Epithelial cell of esophagus (primary cell): ENCODE measurements at places on chromosomes 2 and 18.

DNA sequence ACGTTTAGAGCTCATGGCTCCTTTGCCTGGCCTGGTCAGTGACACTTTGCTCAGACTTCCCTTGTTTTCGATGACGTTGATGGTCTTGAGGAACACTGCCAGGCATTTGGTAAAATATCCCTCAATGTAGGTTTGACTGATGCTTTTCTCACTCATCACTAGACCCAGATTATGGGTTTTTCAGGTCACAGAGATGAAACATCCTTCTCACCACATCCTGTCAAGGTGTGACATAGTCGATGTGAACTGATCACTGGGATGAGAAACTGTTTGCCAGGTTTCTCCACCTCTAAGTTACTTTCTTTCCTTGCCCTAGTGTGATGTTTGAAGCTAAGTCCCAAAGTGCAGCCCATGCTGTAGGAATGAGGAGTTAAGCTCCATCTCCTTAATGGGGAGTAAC is 81.5 kb downstream of the AFF3 start:
- no peak for DNase-seq

DNA sequence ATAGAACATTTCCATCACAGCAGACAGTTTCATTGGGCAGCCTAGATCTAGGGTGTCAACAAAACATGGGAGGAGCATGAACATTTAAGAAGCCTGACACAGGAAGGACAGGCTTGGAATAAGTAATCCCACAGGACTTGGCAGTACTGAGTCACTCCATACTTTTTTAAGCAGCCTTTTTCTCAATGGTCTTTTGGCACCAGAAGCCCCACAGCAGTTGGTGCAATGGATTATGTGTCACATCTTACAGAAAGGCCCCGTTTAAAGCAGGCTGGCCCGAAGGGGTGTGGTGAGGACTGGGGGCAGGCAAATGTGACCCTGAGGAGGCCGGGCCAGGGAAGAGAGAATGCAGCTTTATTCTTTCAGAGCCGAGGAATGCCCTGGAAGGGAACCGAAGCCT is 26.6 kb downstream of the SPTBN1 start:
- peak; percentile 44 for DNase-seq

DNA sequence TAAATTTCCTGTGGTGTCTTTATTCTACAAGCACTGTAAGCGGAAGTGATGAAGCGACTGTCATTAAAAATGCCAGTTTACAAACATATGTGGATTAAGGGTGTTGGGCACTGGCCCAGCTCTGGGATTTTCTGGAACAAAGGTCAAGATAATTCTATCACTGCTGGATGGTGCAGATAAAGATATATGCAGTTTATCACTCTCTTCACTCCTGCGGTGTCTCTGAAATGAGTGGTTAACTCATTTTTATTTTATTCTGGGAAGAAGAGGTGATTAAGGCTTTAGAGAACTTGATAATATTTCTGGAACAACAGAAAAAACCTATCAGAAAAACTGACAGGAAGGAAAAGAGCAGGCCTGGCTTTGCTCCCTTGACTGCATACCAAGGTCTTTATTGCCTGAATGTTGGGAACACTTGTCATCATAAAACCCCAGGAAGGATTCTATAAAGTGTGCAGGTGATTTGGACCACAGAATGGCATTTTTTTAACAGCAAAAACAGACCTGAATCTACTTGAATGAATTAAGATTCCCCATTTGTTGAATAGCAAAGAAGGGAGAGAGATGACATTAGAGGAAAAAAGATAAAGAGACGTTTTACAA is 32.4 kb downstream of the ABCB11 start:
- no peak for DNase-seq

- no peak for DNase-seq
Observed at GRCh38 chr2:161044095-161044865, 115.9 kb upstream of the TANK start.

- DNase-seq = no peak
Observed at GRCh38 chr18:42446195-42446594, 491.2 kb downstream of the PIK3C3 start.

DNA sequence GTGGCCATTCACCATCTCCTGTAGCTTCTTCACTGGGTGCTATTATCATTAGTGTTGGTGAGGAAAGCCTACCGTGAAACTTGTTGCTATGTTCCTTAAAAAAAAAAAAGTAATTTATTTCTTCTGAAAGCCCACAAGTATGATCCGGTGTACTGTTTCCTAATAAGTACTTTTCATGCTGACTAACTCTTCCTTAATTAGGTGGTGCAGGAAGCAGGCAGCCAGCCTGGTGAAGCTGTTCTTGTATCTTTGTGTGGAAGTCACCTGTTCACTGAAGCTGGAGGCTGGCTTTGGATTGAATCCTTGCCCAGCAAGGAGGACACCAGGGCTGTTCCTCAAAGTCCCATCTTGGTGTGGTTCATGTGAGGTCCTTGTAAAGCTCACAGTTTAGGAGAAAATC is 321.7 kb upstream of the THSD7B start:
- no peak for DNase-seq

DNA sequence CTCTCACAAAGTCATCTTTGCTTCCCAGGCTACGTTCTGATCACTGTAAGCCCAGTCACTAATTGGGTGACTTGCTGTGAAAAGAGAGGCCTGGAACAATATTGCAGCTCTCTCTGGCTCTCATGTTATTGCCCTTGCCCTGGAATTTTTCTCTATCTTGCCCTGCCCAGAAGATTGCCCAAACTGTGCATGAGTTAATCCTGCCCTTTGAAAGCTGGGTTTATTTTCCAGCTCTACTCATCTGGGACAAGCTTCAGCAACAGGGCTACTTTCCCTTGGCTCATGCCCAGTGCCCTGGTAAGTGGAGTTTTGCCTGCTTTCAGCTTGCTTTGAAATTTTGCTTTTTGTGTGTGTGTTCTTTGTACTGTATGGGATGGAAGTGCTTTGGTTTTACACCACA is 6.9 kb upstream of the EHBP1 start:
- peak; percentile 52 for DNase-seq

GRCh38 chr2:191748528-191749180 is 70.7 kb downstream of the NABP1 start:
- peak; percentile 9 for DNase-seq

DNA sequence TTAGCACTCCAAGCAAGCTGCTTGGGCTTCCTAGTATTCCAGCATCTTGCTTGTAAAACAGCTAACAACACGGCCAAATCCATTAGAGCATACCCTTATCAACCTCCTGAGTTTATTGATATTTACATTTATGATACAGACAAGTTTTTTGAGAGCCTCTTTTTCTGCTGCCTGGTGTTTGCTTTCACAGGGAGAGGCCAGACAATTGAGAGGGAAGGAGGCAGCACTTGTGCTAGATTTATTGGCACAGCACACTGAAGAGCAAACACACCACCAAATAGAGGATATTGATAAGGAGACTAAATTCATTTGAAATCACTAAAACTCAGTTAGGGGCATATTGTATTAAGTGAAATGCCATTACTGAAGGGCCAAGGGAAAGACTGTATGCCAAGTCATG is 1142.3 kb upstream of the FANCL start:
- no peak for DNase-seq

DNA sequence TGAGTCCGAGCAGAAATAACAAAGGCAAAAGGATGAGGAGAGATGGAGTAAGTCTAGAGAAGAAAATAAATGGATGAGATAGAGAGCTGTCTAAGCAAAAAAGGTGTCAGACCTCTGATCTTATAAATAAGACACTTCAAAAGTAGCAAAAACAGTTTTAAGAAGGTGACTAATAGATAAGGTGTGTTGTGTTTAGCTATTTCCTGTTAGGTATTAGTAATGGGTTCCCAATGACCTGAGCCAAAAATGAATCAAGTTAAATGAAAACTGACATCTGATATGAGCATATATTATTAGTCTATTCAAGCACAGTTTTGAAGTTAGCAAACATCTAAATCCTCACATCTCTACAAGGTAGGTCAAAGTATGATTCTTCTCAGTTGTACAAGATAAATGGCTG is 10.6 kb downstream of the SUPT7L start:
- peak; percentile 71 for DNase-seq

DNA sequence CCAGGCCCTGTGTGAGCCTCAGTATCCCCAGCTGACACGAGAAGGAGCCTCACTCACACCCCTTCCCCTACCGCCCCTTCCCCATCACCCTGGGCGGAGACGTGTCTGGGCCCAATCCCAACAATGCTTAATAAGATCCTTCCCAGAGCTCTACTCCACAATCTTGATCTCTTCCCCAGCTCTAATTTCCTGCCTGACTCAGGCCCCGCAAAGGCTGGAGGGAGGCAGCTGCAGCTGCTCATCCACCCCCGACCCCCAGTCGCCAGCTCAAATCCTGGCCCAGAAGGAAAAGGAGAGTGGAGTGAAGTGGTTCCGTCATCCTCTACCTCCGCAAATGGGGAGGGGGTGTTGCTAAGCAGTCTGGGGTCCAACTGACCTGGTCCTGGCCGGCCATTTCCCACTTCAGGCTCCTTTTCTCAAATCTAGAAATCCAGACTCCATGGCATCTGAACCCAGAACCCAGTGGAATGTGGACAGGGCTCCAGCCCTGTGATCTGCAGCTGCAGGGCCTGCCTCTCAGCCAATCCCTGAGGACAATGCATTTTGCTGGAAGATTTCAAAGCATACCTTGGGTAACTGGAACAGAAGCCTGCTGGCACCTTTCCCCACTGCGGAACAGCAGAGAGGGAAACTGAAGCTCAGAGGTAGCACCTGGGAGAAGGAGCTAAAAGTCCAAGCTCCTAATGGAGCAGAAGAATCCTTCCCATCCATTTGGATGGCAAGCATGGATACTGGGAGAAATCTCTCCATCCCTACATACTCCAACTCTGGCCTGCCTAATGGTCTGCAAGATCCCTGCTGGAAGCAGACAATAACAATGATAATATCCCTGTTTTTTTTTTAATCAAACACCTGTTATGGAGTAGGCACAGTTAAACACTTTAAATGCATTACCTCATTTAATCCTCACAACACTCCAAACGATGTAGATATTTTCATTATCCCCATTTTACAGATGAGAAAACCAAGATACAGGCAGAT is 5.6 kb upstream of the TNS1 start:
- no peak for DNase-seq

GRCh38 chr2:148704247-148704646 is 59.7 kb downstream of the EPC2 start:
- DNase-seq = no peak

DNA sequence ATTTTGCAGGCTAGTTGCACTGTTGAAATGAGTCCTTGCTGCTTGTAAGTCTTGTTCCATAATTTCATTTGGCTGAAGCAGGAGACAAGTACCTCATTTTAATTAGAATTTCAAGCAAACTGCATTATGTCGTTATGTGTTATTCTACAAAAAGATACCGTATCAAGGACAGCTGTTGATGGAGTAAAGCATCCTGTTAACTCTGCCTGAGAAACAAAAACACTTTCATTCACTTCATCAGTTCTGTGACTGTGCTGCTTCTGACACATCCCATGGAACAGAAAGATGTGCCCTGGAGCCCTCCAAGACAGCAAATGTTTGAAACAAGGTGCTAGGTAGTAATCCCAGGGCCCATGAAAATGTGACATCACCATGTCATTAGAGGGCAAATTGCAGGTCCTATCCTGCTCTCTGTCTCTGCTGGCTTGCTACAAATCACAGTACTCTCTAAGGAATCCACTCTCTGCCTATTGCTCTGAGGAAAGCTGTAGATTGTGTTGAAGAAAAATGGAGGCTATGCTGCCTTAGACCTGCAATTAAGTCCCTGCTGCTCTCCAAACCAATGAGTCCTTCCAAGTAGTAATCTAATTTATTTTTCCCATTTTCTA is 209.7 kb upstream of the PARD3B start:
- DNase-seq = peak; percentile 60

GRCh38 chr2:26122630-26123029 is 50.3 kb upstream of the GAREM2 start:
- no peak for DNase-seq

DNA sequence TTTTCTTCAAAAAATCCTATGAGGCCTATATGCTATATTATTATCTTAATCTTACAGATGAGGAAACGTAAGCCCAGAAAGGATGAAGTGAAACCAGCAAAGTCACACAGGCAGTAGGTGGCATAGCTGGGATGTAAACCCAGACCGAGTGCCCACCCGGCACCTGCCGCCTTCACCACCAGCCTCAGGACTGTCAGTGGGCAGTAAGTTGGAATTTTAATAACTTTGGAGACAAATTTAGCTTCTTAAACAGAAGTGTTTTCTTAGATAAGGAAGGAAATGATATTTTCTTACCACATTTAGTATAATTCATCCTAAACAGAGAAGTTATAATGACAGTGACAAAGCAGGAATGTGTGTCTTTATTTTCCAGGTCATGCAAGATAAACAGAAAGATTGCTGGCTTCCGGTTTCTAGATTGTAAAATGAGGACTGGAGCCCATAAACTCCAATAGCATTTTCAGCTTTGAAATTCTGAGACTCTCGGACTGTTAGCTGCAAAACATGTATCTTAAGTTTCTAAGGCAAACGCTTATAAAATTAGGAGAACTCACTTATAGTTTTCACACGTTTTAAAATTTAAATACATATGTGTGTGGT is 59.3 kb downstream of the CD8B2 start:
- no peak for DNase-seq

- DNase-seq = peak; percentile 72
Observed at GRCh38 chr2:42809819-42810120, 17.4 kb upstream of the HAAO start.

DNA sequence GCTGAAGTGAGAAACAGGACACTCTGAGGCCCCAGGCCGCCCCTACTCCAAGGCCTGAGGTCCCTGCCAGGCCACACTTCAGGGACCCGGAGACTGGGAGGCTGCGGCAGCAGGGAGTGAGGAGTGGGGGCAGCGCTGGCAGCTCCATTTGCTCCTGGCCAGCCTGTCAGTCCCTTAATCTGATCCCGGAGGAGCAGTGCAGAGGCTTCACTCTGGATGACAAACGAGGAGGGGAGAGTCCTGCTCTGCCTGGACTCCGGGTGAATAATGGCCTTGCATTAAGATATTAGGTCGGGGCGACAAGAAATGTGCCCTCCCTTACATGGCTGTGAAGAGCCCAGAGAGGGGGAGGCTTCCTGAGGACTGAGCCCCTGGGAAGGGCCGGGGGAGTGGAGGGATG is 14.3 kb upstream of the PRSS56 start:
- DNase-seq = no peak

GRCh38 chr2:216206041-216206703 is 97.0 kb downstream of the XRCC5 start:
- no peak for DNase-seq

- peak; percentile 91 for DNase-seq
Observed at GRCh38 chr2:72824224-72824842, 1.5 kb downstream of the EXOC6B start.
